ENCODE measurements at places on chromosomes 5 and 9.

DNA sequence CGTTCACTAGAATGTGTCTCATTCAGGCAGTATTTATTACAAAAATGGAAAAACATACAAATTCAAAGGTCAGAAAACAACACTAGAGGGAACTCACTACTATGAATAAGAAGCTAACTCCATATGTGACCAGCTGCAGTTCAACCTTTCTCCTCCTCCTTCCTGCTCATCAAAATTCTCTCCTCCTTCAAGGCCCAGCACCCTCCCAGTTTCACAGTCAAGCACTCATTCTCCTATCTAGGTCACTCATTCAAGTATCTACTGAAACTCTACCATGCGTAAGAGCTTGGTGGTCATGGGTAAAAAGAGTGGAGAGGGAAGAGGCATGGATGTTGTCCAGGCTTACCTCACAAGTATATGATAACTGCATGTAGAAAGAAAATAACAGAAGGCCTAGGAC is 27.7 kb downstream of the ECPAS start:
- DNase-seq: no peak

GRCh38 chr9:22700171-22700570 is 253.5 kb downstream of the DMRTA1 start:
- no peak for DNase-seq

DNA sequence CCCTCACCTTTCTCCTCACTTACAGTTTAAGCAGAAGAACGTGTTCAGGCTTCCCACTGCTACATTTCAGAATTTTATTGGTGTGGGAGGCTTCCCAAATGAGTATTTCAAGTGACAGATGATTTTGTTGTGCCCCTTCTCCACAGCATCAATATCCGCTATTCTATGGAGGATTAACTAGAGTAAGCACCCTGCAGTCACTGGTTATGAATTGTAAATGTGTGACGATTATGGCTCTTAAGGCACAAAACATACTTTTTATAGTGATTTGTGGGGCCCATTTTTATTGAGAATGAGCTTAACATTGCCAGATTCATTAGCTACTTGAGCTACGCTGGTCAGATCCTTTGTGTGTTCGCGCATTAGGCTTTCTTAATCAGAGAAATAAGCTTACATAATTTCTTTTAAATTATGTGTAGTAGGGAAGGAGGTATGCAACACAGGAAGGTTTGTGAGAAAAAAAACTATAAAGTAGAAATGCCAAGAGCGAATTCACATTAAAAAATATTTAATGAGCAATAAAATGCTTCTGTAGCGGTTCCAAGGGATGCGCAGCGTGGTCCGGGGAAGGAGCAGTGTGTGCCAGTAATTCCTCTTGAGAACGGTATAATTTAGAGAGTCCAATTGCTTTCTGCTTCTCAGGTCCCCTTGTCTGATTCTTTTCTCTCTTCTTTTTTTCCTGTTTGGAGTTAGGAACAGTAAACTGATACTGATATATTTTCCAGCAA is 2380.4 kb downstream of the MAT2B start:
- DNase-seq: no peak

- DNase-seq: no peak
Measured at GRCh38 chr5:138466125-138466899, 1.0 kb downstream of the EGR1 start.

Measured in common myeloid progenitor, CD34-positive (primary cell).